ENCODE measurements at places on chromosomes 1 and 21.

DNA sequence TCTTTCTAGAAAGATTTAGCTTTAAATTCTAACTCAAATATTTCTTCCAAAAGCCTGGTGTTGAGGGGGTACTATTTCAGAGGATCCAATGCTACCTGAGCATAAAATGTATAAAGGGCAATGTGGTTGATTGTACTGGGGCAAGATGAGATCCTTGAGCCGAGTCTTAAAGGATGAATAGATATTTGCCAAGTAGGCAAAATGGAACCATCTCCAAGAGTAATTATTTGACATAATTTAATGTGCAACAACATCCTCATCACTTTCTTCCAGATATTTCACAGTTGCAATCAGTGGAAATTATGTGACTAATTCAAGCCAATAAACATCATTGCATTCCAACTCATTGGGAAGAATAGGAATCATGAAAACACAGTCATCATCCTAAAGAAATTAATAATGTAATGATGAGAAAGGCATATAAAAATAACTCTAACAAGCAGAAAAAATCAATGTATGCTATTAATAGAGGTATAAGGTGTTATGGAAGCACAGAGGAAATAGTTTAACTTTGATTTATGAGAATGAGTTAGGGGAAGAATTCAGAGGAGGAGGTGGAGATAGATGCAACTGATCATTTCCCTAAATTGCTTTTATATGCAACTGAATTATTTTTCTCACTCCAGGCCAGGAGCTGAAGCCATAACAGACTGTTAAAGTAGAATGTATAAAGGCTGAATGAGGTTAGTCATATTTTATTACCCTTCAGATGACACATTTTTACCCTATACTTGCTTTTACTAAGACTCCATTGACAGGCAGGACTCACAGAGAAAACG lies 30.0 kb upstream of the RGS4 start:
- DNase-seq = no peak

DNA sequence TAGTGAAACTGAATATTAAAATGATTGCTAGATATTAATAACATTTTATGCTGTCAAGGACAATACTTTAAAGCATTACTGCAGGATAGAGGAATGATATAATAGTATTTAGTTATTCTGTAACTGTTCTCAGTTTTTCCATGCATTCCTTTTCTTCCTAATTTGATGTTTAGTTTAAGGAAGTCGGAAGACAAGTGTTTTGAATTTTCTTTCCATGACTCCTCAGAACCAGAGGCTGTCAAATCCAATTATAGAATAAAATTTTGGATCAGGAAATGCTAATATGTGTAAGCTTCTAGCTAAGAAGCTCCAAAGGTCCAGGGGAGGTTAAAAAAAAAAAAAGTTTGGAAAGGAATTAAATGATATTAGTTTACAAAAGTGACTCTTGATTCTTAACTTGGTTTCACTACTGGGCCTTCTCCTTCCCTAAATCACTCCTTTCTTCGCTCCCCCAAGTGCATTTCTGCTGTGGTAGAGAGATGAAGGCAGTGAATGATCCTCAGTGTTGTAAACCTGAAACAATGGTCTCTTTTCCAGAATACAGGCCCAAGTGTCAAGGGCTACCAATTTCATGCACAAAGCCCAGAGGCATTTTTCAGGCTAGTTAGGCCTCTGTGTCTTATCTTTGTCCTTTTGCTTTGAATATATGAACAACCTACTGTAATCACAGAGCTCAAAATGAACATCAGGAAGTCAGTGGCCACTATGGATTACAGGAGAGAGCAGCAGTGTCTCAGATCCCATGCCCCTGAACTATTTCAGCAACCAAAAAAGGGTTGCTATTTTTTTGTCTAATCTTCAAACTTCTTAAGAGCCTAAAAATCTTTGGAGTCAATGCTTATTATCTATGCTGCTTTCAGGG lies 6.2 kb downstream of the ADSS2 start:
- DNase-seq = no peak

GRCh38 chr1:156489935-156490293 lies 10.7 kb downstream of the MEF2D start:
- DNase-seq = no peak

GRCh38 chr1:13600762-13601453 lies 17.3 kb downstream of the PDPN start:
- no peak for DNase-seq

DNA sequence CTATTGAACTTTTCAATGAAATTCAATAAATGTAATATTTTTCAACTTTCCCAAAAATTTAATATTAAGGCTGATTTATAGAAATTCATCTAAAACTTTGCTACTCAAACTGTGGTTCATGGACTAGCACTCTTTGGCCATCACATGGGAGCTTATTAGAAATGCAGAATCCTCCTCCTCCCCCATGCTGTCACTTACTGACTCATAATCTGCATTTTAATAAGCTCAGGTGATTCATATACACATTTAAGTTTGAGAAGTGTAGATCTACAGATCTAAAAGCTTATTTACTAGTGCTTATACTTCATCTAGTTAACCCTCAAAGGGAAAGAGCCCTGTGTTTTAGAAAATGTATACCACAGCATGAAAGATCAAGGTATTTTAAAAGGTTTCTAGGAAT lies 84.3 kb downstream of the HS2ST1 start:
- DNase-seq = no peak

GRCh38 chr1:244076740-244077139 lies 25.7 kb downstream of the ZBTB18 start:
- no peak for DNase-seq

GRCh38 chr1:88519156-88519555 lies 164.9 kb upstream of the PKN2 start:
- DNase-seq = no peak

DNA sequence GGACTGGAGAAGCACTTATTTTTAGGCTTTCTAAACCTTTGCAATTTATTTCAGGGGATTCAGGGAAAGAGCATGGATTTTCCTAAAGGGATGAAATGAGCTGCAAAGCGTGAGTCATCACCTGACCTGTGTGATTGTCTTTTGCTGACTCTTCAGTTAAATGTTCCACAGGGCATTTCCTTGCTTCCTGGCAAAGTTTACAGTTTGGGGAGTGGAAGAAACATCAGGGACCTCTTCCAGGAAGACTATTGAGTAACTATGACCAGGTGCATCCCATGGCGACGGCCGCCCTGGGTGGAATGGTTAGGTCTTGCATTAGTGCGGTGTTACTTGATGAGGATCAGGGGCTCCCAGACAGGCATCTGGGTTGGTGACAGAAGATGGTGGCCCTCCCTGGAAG lies 79.5 kb upstream of the SIPA1L2 start:
- no peak for DNase-seq

GRCh38 chr1:85623061-85623471 lies 42.5 kb downstream of the CCN1 start:
- no peak for DNase-seq

DNA sequence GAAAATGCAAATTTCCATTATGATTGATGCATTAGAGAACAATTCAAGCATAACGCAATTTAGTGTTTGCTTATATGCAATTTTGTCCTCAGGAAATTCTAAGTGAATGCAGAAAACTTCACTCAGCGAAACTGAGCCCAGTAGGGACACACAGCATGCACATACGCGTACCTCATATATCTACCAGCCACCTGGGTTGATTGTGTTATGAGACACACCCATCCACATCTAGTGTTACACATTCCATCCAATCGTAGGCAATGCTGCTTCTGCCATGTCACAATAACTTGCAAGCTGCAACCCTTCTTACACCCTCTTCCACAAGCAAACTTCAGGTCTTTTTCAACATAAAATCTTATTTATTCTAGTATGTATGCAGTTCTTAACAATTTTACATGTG lies 312.9 kb downstream of the HHAT start:
- no peak for DNase-seq

DNA sequence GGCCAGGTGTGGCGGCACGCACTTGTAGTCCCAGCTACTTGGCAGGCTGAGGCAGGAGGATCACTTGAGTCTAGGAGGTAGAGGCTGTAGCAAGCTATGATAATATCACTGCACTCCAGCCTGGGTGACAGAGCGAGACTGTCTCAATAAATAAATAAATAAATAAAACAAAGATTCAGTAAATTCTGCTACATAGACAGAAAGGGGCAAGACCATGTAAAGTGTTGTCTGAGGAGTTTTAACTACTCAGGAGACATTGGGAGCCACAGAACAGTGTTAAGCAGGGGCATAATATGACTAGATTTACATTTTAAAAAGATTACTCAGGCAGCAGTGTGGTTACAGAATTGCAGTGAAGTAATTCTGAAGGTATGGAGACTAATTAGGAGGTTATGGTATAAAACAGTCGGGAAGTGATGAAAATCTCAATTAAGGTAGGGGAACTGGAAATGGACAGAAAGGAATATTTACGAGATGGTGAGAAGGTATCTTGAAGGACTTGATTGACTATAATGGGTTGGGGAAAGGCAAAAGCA lies 94.7 kb downstream of the ATP1B1 start:
- DNase-seq = no peak

DNA sequence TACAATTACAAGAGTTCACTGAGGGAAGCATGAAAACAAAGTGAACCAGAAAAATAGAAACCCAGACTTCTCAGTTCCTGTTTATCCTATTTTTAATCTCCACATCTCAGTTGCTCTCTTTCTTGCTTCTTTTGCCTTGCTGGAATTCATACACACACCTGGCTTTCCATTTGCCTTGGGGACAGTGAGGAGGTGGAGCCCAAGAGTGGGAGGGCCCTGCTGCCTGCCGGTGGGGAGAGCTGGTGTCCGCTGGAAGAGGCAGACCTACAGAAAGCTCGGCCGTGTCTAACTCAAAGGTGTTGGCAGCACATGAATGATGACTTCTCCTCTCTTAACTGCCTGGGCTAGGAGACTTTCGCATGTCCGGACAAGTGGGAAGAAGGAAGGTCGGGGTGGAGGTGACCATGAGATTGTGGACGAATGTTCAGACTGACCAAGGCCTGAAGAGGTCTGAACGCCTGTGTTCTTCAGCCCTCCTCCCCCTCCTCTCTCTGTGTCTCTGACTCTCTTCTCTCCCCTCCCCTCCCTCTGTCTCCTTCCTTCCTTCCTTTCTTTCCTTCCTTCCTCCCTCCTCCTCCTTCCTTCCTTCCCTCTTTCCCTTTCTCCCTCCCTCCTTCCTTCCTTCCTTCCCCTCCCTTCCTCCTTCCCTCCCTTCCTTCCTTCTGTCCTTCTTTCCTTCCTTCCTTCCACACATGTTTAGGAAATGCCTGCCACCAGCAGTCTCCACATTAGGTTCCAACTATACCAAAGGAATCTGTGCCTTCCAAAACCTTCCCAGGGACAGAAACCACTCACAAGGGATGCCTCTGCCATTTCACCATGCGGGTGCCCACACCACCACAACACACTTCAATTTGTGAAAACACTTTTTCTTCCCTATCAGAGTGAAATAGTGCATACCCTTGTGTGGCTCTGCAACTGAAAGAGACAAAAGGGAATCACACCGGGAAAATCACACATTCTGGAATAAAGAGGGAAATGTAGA lies 157.3 kb upstream of the RUNX1 start:
- DNase-seq = peak; percentile 73

DNA sequence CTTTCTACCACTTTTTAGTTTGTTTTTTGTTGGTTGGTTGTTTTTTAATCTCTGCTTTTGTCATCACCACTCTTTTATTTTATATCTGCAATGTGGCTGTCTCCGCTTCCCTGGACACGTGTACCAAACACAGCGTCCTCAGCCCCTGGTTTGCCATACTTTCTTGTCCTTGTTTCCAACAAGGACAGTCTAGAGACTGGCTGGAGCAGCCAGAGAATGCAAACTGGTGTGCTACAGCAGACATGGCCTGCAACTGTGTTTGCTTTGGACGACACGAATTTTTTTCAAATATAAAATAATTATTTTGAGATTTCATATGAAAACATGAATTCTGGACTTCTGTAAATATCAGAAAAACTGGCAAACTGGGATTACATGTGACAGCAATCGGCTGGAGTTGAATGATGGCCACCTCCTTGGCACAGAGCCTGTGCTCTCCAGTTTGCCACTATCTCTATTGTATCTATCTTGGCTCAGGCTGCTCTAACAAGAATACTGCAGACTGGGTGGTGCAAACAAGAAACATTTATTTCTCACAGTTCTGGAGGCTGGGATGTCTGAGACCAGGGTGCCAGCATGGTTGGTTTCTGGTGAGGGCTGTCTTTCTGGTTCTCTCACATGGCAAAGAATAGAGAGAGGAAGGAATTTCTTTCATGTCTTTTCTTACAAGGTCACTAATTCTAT lies 34.6 kb upstream of the POU2F1 start:
- no peak for DNase-seq

DNA sequence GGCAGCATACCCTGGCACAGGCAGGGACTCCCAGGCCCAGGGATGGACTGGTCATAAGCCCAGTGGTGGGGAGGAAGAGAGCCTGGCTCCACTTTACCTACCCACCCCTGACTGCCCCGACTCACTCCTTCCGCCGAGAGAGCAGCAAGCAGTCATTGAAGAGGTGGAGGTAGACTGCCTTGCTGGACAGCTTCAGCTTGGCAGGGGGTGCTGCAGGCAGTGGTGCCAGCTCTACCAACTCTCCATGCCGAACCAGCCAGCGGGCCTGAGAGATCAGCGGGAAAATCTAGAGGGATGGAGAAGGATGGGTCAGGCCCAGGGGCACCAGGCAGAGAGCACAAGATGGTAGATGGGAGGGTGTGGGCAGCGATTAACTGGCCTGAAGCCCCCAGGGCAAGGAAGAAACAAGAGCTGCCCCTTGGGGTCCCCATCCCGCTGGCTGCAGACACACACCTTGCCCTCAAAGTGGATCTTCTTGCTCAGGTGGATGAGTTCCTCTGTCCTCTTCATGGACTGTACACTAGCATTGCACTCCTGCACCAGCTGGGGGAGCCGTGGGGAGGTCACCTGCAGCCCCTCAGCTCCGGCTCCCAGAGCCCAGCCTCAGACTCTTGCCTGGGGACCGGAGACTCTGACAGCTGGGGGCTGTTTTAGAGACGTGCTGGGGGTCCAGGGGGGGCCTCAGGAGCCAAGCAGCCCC lies 7.7 kb downstream of the ARHGEF19 start:
- DNase-seq = no peak

DNA sequence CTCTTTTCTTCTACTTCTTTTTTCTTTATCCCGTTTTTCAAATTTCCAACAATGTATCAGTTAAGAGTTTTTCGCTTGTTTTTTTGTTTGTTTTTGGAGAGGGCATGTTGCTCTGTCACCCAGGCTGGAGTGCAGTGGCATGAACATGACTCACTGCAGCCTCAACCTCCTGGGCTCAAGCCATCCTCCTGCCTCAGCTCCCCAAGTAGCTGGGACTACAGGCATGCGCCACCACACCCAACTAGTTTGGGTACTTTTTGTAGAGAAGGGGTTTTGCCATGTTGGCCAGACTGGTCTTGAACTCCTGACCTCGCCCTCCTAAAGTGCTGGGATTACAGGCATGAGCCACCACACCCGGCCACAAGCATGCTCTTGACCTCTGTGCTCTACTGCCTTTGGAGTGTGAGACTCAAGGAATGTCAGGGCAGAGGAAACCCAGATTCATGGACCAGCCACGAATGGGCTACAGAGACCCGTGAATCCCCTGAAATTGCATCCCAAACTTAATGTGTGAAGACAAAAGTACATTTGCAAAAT lies 65.1 kb upstream of the HSD17B7 start:
- no peak for DNase-seq

GRCh38 chr1:241513378-241513777 lies 6.2 kb downstream of the FH start:
- no peak for DNase-seq

GRCh38 chr21:42423685-42424084 lies 20.0 kb downstream of the UBASH3A start:
- no peak for DNase-seq

GRCh38 chr1:59018860-59019259 lies 235.0 kb upstream of the JUN start:
- no peak for DNase-seq

- DNase-seq = no peak
Observed at GRCh38 chr1:242651817-242652216, 127.3 kb upstream of the PLD5 start.

All from DMS153 (cell line).